ENCODE measurements at places on chromosomes 4 and X.

DNA sequence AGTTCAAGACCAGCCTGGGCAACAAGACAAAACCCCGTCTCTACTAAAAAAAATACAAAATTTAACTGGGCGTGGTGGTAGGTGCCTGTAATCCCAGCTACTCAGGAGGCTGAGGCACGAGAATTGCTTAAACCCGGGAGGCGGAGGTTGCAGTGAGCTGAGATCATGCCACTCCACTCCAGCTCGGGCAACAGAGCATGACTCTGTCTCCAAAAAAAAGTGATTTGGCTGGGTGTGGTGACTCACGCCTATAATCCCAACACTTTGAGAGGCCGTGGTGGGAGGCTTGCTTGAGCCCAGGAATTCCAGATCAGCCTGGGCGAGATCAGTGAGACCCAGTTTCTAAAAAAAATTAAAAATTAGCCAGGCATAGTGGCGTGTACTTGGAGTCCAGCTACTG is 4.1 kb downstream of the OPHN1 start:
- no peak for DNase-seq

- DNase-seq = no peak
Observed at GRCh38 chrX:129596077-129596476, 56.0 kb downstream of the OCRL start.

DNA sequence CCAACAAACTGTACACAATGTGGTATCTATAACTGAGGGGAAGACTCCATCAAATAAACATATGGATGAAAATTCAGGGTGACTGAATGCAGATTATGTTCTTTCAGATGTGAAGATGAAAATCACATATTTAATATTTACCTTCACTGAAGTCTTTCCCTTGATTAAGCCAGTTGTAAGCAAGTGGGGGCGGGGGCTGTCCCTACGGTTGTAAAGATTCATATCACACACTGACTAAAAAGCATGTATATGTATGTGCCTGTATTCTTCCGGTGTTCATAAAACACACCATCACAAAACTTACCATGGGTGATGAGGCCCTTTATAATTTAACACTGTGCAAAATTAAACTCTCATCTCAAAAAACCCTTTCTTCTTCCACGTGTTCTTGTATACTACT is 1.3 kb downstream of the TAB3 start:
- no peak for DNase-seq

- no peak for DNase-seq
Observed at GRCh38 chrX:109830157-109830703, 97.2 kb upstream of the ACSL4 start.
